ENCODE measurements at places on chromosomes 13 and 19.

DNA sequence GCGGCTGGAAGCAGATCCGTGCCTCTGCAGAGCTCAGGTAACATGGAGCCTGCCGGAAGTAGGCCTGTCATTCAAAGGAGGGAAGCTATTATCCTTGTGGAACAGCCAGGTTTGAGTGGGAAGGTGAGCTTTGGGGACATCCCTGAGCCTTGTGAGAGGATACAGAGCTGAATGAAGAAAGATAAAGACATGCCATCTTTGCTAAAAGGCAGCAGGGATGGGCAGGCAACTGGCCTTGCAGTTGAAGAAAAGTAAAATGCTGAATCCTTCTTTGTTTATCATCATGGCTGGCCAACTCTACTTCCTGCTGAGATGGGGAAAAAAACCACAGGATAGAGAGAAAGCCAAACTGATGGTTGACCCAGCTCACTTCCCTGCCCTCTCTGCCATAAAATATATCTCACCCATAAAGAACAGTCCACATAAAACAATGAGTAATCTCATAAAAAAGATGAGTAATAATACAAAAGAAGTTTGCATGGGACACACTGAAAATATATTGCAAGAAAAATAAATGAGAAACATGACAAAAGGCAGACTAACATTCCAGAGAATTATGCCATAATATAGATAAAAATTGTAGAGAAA lies 226.3 kb downstream of the DLEU7 start:
- H3K27me3 ChIP-seq: no peaks in the 10 kb centered on the region
- no peak overlapping the region for H3K4me3 ChIP-seq
- no peak for DNase-seq
- H3K4me1 ChIP-seq: peaks cover 12% of the 10 kb centered on the region
- H3K27ac ChIP-seq: 0 out of 2 replicates have a peak overlapping the region, but pooled peaks have one; percentile 37

- H3K27me3 ChIP-seq: no peaks in the 10 kb centered on the region
- no peak within 1 kb of the TSS for H3K4me3 ChIP-seq
- no peak within 1 kb of the TSS for H3K27ac ChIP-seq
- peaks cover 10% of the 10 kb centered on the region for H3K4me1 ChIP-seq
These were observed at the start of gene SYNE4 for GRCh38 chr19:36008336-36008978. Gene SYNE4, minus strand, starts transcription at chr19:36008813. Its CDS starts 132 bp downstream, at chr19:36008681.

DNA sequence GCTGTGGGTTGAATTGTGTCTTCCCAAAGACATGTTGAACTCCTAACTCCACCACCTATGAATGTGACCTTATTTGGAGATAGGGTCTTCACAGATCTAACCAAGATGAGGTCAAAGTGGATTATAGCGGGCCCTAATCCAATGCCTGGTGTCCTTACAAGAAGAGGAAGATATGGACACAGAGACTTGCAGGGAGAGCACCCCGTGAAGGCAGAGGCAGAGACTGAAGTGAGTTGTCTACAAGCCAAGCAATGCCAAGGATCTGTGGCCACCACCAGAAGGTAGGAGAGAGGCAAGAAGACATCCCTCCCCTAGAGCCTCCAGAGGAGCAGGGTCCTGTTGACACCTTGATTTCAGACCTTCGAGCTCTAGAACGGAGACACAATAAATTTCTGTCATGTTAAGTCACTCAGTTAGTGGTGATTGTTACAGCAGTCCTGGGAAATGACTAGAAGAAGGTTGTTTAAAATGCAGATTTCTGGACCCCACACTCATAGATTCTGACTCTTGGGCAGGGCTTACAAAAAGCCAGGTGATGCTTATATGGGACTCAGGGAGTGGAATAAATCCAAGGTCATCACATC lies 70.6 kb downstream of the FGF9 start:
- no peak for DNase-seq
- no peaks in the 10 kb centered on the region for H3K4me1 ChIP-seq
- H3K36me3 ChIP-seq: no peaks in the 10 kb centered on the region
- no peak overlapping the region for H3K27ac ChIP-seq
- no peak overlapping the region for H3K4me3 ChIP-seq
- H3K27me3 ChIP-seq: peaks cover 18% of the 10 kb centered on the region

GRCh38 chr13:29681864-29682263 lies 86.4 kb upstream of the SLC7A1 start:
- H3K27me3 ChIP-seq: peaks cover 34% of the 10 kb centered on the region
- no peak for DNase-seq
- no peaks in the 10 kb centered on the region for H3K4me1 ChIP-seq
- H3K36me3 ChIP-seq: no peaks in the 10 kb centered on the region
